Spleen (tissue), 13 donors: ENCODE measurements at places on chromosomes 2 and 18. TPM values are rescaled to one million over a fixed set of nuclear protein-coding genes. Genes with fewer than 3 reads are reported as not detected.
A peak's percentile ranks its signal among the peaks of the same experiment; 100 is the strongest.

DNA sequence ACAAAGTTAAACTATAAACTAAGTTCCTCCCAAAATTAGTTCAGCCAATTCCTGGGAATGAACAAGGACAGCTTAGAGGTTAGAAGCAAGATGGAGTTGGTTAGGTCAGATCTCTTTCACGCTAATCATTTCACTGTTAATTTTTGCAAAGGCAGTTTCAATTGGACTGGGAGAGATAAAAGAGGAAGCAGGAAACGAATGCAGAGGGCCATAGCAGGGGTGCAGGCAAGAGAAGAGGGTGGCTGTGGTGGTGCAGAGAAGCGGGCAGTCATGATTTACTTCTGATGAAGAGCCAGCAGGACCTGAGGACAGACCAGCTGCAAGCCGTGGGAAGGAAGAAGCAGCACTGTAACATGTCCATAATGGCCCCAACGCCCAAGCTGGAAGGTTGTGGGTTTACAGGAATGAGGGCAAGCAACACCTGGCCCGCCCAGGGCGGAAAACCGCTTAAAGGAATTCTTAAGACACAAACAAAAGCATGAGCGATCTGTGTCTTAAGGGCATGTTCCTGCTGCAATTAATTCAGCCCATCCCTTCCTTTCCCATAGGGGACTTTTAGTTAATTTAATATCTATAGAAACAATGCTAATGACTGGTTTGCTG, 4.1 kb upstream of the RMP24 start:
- DNase-seq: no peak
- H3K27ac ChIP-seq: no peak overlapping the region
- H3K4me1 ChIP-seq: peaks cover 32% of the 10 kb centered on the region
- no peaks in the 10 kb centered on the region for H3K36me3 ChIP-seq

DNA sequence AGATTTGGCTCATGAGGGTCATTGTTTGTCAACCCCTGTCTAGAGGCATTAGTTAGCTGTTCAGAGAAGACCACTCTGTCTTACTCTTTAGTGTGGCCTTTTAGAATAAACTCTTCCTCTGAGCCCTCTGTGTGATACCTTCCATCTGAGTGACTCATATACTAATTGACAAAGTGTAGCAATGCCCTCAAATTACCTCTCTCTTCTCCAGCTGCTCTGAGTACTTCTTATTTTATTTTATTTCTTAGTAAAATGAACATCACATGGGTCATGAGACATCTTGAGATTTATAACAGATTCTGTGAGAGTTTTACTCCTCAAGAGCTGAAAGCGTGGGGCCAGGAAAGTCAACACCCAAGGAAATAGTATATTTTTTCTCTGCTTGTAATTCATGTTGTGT, 67.4 kb downstream of the KCTD18 start:
- no peak overlapping the region for H3K4me3 ChIP-seq
- H3K27me3 ChIP-seq: no peaks in the 10 kb centered on the region
- H3K4me1 ChIP-seq: no peaks in the 10 kb centered on the region
- H3K27ac ChIP-seq: no peak overlapping the region
- no peak for DNase-seq
- H3K36me3 ChIP-seq: peaks cover 24% of the 10 kb centered on the region

- no peak overlapping the region for H3K4me3 ChIP-seq
- no peak for DNase-seq
- no peaks in the 10 kb centered on the region for H3K27me3 ChIP-seq
- no peaks in the 10 kb centered on the region for H3K36me3 ChIP-seq
- peaks cover 14% of the 10 kb centered on the region for H3K4me1 ChIP-seq
- peak overlapping the region; percentile 79 for H3K27ac ChIP-seq
Measured at GRCh38 chr18:23970161-23971096, 44.1 kb upstream of the TTC39C start.

GRCh38 chr2:108428286-108429009, 20.6 kb upstream of the GCC2 start:
- H3K27me3 ChIP-seq: no peaks in the 10 kb centered on the region
- no peak overlapping the region for H3K27ac ChIP-seq
- H3K4me3 ChIP-seq: no peak overlapping the region
- DNase-seq: no peak
- H3K36me3 ChIP-seq: no peaks in the 10 kb centered on the region

DNA sequence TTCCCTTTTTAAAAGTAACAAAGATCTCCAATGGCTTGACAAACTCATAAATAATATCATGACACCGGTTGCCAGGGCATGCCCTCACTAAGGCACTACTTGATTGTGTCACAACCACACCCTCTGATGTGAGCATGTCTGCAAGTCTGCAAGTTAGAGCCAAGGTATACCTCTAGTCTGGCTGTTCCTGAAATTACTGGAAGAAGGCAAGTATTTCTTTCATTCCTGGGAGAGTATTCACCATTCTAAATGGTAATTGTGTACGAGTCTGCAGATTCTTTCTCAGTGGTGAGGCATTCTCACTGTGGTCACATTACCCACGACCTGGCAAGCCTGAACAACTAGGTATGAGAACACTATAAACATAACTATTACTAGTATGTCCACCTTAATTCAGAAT, 25.7 kb upstream of the RNU4ATAC start:
- H3K4me3 ChIP-seq: no peak overlapping the region
- H3K36me3 ChIP-seq: peaks cover 20% of the 10 kb centered on the region
- DNase-seq: no peak

DNA sequence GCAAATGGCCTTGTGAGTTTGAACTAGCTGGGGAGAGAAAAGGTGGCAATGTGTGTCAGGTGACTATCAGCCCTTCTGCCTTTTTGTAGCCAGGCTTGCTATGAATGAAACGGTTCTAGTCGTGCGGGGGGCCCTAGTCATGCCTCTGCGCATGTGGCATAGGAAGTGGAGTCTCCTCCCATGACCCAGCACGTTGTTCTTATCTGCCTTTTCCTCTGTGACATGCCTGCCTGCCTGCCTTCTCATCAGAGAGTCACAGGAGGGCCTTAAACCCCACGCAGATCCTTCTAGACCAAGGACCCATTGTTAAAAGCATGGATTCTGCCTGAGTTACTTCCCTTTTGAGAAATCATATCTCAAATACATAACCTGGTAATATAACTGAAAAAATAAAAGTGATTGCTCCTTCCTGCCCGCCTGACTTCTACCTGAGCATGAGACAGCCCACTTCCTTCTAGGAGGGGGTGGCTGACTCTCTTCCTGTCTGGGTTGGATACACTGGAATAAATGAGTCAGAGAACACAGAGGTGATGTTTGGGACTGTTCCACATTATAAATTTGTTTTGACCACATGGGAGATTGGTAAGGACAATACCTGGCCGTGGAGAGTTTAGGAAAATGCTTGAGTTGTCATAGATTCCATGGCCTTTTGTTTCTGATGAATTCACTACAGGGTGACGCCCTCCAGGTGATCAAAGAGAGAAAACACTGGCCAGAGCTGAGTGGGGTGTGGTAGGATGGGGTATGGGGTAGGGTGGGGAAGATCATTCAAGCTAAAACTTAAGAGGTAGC, 49.8 kb downstream of the FBLN7 start:
- no peak overlapping the region for H3K4me3 ChIP-seq
- no peaks in the 10 kb centered on the region for H3K27me3 ChIP-seq
- H3K4me1 ChIP-seq: no peaks in the 10 kb centered on the region
- no peaks in the 10 kb centered on the region for H3K36me3 ChIP-seq
- DNase-seq: no peak
- peak overlapping the region; percentile 62 for H3K27ac ChIP-seq

GRCh38 chr2:176109192-176109901, 2.3 kb downstream of the HOXD11 start:
- peaks cover 49% of the 10 kb centered on the region for H3K4me1 ChIP-seq
- H3K27me3 ChIP-seq: peaks cover 99% of the 10 kb centered on the region
- H3K4me3 ChIP-seq: no peak overlapping the region
- no peaks in the 10 kb centered on the region for H3K36me3 ChIP-seq

DNA sequence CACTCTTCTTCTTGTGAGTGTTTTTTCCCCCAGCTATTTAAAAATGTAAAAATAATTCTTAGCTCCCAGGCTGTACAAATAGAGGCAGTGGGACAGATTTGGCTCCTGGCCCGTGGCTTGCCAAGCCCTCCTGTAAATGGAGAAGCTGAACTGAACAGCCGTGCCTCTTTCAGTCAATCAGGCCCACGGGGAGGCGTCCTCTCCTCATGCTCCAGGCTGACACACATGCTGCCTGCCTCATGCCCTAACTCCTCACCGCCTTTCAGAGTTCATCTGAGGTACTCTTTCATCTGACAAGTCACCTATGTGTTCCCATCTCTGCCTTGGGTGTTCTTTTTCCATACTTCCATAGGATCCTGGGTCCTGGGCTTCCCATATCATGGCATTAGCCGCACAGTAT, 58.9 kb downstream of the BMP10 start:
- H3K36me3 ChIP-seq: peaks cover 5% of the 10 kb centered on the region
- peak overlapping the region; percentile 98 for H3K27ac ChIP-seq
- peaks cover 59% of the 10 kb centered on the region for H3K4me1 ChIP-seq
- DNase-seq: no peak
- H3K4me3 ChIP-seq: no peak overlapping the region

DNA sequence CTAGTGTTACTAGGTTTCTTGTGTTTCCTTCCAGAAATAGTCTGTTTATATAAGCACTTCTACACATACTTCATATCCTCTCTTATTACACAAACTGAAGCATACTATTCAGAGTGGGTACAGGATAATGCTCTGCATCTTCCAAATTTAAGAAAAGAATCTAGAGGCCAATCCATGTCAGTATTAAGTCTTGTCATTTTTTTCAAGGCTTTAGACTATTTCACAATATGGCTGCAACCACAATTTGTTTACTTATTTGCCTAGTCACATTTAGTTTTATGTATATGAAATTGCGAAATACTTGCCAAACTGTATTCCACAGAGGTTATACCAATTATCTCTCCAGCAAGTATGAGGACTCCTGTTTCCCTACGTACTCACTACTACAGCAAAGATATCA, 27.9 kb downstream of the IWS1 start:
- no peak for DNase-seq
- H3K36me3 ChIP-seq: peaks cover 99% of the 10 kb centered on the region
- no peaks in the 10 kb centered on the region for H3K27me3 ChIP-seq
- H3K4me1 ChIP-seq: no peaks in the 10 kb centered on the region
- no peak overlapping the region for H3K4me3 ChIP-seq
- no peak overlapping the region for H3K27ac ChIP-seq

- no peaks in the 10 kb centered on the region for H3K36me3 ChIP-seq
- H3K27me3 ChIP-seq: peaks cover 8% of the 10 kb centered on the region
- peak; percentile 28 for DNase-seq
- H3K4me3 ChIP-seq: no peak overlapping the region
- peaks cover 33% of the 10 kb centered on the region for H3K4me1 ChIP-seq
Measured at GRCh38 chr2:8509621-8510020, 172.2 kb upstream of the ID2 start.

DNA sequence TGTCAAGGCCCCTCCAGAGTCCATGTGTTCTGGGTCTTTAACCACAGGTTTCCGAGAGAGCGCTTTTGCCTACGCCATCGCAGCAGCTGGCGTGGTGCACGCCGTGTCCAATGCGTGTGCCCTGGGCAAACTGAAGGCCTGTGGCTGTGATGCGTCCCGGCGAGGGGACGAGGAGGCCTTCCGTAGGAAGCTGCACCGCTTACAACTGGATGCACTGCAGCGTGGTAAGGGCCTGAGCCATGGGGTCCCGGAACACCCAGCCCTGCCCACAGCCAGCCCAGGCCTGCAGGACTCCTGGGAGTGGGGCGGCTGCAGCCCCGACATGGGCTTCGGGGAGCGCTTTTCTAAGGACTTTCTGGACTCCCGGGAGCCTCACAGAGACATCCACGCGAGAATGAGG, 9.3 kb downstream of the WNT10A start:
- no peaks in the 10 kb centered on the region for H3K27me3 ChIP-seq
- no peak overlapping the region for H3K4me3 ChIP-seq
- peak; percentile 70 for DNase-seq
- H3K27ac ChIP-seq: no peak overlapping the region

- H3K36me3 ChIP-seq: no peaks in the 10 kb centered on the region
- no peaks in the 10 kb centered on the region for H3K27me3 ChIP-seq
- DNase-seq: no peak
- no peak overlapping the region for H3K4me3 ChIP-seq
- peaks cover 33% of the 10 kb centered on the region for H3K4me1 ChIP-seq
Measured at GRCh38 chr2:64114912-64115277, 29.3 kb downstream of the PELI1 start.

- no peaks in the 10 kb centered on the region for H3K36me3 ChIP-seq
- no peak for DNase-seq
- no peak overlapping the region for H3K27ac ChIP-seq
- no peaks in the 10 kb centered on the region for H3K27me3 ChIP-seq
- no peaks in the 10 kb centered on the region for H3K4me1 ChIP-seq
Measured at GRCh38 chr2:83944191-83944590, 514.9 kb downstream of the SUCLG1 start.

DNA sequence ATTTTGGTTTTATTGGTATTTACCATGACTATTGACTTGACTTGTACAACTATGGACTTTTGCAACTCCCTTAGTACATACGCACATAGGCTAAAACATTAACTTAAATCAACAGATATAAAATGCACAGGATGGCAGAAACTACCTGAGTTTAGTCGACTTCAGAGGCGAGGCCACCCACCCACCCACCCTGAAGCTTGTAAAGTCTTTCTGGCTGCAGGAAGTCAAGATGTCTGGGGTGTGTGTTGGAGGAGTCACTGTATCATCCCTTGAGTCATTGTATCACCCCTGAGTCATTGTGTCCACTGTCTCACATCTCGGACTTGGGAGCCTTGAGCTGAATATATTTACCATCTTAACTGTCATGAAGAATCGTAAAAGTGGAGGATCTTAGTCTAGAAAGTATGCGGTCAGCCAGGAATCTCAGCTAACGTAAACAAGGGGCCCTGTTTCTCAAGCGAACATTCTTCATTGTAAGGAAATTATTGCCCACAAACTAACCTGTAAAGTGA, 140.0 kb upstream of the ST6GAL2 start:
- no peak overlapping the region for H3K27ac ChIP-seq
- no peak for DNase-seq
- H3K36me3 ChIP-seq: no peaks in the 10 kb centered on the region
- H3K4me3 ChIP-seq: no peak overlapping the region
- H3K4me1 ChIP-seq: no peaks in the 10 kb centered on the region

DNA sequence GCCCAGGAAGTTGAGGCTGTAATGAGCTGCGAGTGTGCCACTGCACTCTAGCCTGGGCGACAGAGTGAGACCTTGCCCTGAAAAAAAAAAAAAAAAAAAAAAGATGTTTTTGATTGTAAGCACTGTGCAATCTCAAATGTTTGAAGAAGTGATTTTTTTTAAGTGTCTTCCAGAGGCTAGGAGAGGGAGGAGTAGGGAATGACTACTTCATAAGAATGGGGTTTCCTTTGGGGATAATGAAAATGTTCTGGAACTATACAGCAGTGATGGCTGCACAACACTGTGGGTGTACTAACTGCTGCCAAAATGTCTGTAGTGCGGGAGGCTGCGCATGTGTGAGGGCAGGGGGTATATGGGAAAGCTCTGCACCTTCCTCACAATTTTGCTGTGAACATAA, 83.7 kb downstream of the MCFD2 start:
- H3K27ac ChIP-seq: peak overlapping the region; percentile 19
- no peaks in the 10 kb centered on the region for H3K4me1 ChIP-seq
- H3K36me3 ChIP-seq: no peaks in the 10 kb centered on the region
- no peak for DNase-seq
- H3K27me3 ChIP-seq: no peaks in the 10 kb centered on the region

Gene SEMA4C
- polyA plus RNA-seq: 16.5 TPM

Gene L3MBTL4
- polyA plus RNA-seq: 1.1 TPM

Gene SLC9A4
- not detected for polyA plus RNA-seq

Gene LIPG
- 0.22 TPM for polyA plus RNA-seq

Gene KIF5C
- 0.61 TPM for polyA plus RNA-seq

Gene CAPN14
- polyA plus RNA-seq: 0.98 TPM

Gene CD28
- 1.3 TPM for polyA plus RNA-seq

Gene ALPG
- not detected for polyA plus RNA-seq

Gene DNAJC10
- polyA plus RNA-seq: 25.8 TPM

Gene IL36G
- polyA plus RNA-seq: 0.09 TPM
